ENCODE measurements at places on chromosomes 12 and 14. TPM values are rescaled to one million over a fixed set of nuclear protein-coding genes. Genes with fewer than 3 reads are reported as not detected.

ACOT4 gene
- total RNA-seq: 1.7 TPM

KRT3 gene
- not detected for total RNA-seq

MYF5 gene
- not detected for total RNA-seq

GLS2 gene
- under 0.01 TPM for total RNA-seq

MFAP5 gene
- total RNA-seq: 9.0 TPM

ABCC9 gene
- total RNA-seq: 9.9 TPM

KCNC2 gene
- not detected for total RNA-seq

DPPA3 gene
- not detected for total RNA-seq

SLC6A12 gene
- under 0.01 TPM for total RNA-seq

IL31 gene
- not detected for total RNA-seq

TRPV4 gene
- total RNA-seq: 0.51 TPM

RITA1 gene
- total RNA-seq: 11.8 TPM

PTPRB gene
- total RNA-seq: 0.66 TPM

EPYC gene
- total RNA-seq: not detected

OTUB2 gene
- total RNA-seq: 1.5 TPM

FBLN5 gene
- total RNA-seq: 33.4 TPM

POTEG gene
- not detected for total RNA-seq

KRT6C gene
- not detected for total RNA-seq

PNP gene
- 6.9 TPM for total RNA-seq

ANO2 gene
- not detected for total RNA-seq

CCDC177 gene
- total RNA-seq: not detected

DUSP16 gene
- total RNA-seq: 15.2 TPM

FAM181A gene
- not detected for total RNA-seq

CLEC2A gene
- total RNA-seq: not detected

REM2 gene
- 0.26 TPM for total RNA-seq

SUSD6 gene
- total RNA-seq: 5.6 TPM

FAR2 gene
- total RNA-seq: 5.4 TPM

MYF6 gene
- under 0.01 TPM for total RNA-seq

DHRS4L2 gene
- 16.7 TPM for total RNA-seq

TMCC3 gene
- total RNA-seq: 0.33 TPM

CCDC197 gene
- not detected for total RNA-seq

SYNDIG1L gene
- total RNA-seq: not detected

OVCH1 gene
- total RNA-seq: 0.51 TPM

PRICKLE1 gene
- 9.6 TPM for total RNA-seq

EPS8 gene
- 71.4 TPM for total RNA-seq

TMEM119 gene
- total RNA-seq: 358 TPM

PPM1H gene
- 3.1 TPM for total RNA-seq

BBOF1 gene
- 4.4 TPM for total RNA-seq

DLGAP5 gene
- total RNA-seq: 8.1 TPM

PMCH gene
- total RNA-seq: not detected

TSPAN11 gene
- 2.6 TPM for total RNA-seq

GPR135 gene
- total RNA-seq: 3.0 TPM

AICDA gene
- total RNA-seq: not detected

STYX gene
- 13.1 TPM for total RNA-seq

CLEC9A gene
- total RNA-seq: not detected

LAG3 gene
- 0.26 TPM for total RNA-seq

CDCA4 gene
- total RNA-seq: 7.9 TPM

PPP4R4 gene
- total RNA-seq: 0.51 TPM

FSCB gene
- not detected for total RNA-seq

ART4 gene
- total RNA-seq: not detected

TMEM120B gene
- total RNA-seq: 8.6 TPM

GUCY2C gene
- total RNA-seq: not detected

NKX2-1 gene
- total RNA-seq: not detected

FLRT2 gene
- total RNA-seq: 14.5 TPM
